ENCODE measurements at places on chromosomes 7 and 10.

- DNase-seq: no peak
Measured at GRCh38 chr10:61929555-61929954, 28.1 kb downstream of the ARID5B start.

- no peak for DNase-seq
Measured at GRCh38 chr7:117530390-117530789, 50.6 kb downstream of the CFTR start.

DNA sequence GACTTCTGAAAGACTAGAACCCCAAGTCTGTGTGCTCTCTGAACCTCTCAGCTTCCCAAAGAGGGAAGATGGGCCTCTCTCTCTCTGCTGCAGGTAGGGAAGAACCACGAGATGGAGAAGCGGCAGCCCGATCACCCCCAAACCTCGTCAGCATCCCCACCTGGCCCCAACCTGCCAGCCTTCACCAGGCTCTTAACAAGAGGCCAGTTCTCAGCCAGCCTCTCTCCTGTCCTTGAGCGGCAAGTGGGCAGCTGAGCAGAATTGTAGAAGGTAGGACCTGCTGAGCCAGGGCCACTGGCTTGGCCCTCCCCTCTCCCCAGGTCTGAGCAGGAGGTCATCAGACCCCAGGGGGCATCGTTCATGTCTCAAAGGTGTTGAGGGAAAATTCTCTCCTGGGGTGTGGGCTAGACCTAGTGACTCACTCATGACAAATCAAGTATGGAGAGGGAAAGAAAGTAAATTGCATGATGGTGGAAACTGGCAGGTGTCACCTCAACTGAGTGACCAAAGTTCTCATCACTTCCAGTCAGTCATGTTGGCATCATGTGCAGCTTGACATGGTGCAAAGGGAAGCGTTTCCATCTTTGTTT, 92.0 kb upstream of the GPR26 start:
- DNase-seq: no peak

- no peak for DNase-seq
Measured at GRCh38 chr10:69709366-69709941, 79.4 kb downstream of the FAM241B start.

GRCh38 chr7:130293521-130293920, 560 bp downstream of the CPA4 start:
- no peak for DNase-seq

DNA sequence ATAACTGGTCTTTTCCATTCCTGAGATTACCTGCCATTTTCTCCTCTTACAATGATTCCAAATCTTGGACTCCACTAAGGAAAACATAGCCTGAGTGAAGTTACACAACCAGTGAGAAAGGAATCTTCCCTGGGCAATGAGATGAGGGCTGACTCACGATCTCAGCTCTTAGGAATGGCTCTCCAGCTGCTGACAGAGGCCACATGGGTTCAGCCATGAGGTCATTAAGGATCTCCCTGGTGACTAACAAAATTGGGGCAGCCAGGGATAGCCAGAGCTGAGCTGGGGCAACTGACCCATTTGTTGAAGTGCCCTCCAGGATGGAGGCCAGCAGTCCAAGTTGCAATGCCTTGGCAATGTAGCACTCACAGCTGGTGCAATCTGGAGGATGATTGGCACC, 78.7 kb upstream of the MKLN1 start:
- DNase-seq: no peak

GRCh38 chr10:329361-330099, 194.3 kb downstream of the ZMYND11 start:
- DNase-seq: no peak
